ENCODE measurements at places on chromosomes 11 and 22. TPM values are rescaled to one million over a fixed set of nuclear protein-coding genes. Genes with fewer than 3 reads are reported as not detected.

GRCh38 chr11:72635309-72635915 lies 38.8 kb downstream of the PDE2A start:
- no peaks in the 10 kb centered on the region for H3K27me3 ChIP-seq
- DNase-seq: no peak
- no peak overlapping the region for H3K4me3 ChIP-seq
- peaks cover 48% of the 10 kb centered on the region for H3K4me1 ChIP-seq
- no peak overlapping the region for H3K27ac ChIP-seq
- no peaks in the 10 kb centered on the region for H3K36me3 ChIP-seq

APOL5 gene
- not detected for total RNA-seq

DNA sequence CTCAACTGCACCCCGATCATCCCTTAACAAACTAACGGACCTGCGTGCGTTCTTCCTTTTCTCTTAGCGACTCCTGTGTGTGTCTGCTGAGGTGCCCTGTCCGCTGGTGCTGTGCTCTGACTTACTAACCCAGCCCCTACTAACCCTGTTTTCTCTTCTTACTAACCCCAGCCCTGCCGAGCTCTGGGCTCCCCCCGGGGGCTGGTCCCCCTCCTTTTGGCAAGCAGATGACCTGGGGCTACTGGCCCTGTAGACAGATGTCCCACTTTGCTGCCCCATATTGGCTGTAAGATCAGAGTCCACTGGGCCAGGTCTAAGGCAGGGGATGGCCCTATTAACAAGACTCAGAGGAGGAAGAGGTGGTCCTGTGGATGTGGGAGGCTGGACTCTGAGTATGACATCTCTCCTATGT lies 14.7 kb downstream of the MIAT start:
- peak overlapping the region; percentile 93 for H3K27ac ChIP-seq
- no peaks in the 10 kb centered on the region for H3K27me3 ChIP-seq
- no peak for DNase-seq
- H3K4me3 ChIP-seq: no peak overlapping the region
- no peaks in the 10 kb centered on the region for H3K36me3 ChIP-seq

GRCh38 chr22:42770941-42771647 lies 50.4 kb upstream of the A4GALT start:
- no peaks in the 10 kb centered on the region for H3K27me3 ChIP-seq
- no peaks in the 10 kb centered on the region for H3K36me3 ChIP-seq
- no peak overlapping the region for H3K27ac ChIP-seq
- H3K4me3 ChIP-seq: no peak overlapping the region

SMTNL1 gene
- not detected for total RNA-seq

GRCh38 chr11:47448566-47449427 lies at the start of gene RAPSN:
RAPSN (minus strand) TSS chr11:47449136; CDS start chr11:47448964, 172 bp downstream.
- no peak within 1 kb of the TSS for H3K4me3 ChIP-seq
- H3K4me1 ChIP-seq: no peaks in the 10 kb centered on the region
- peaks cover 2% of the 10 kb centered on the region for H3K36me3 ChIP-seq

- no peak overlapping the region for H3K4me3 ChIP-seq
- no peaks in the 10 kb centered on the region for H3K27me3 ChIP-seq
- H3K27ac ChIP-seq: no peak overlapping the region
- H3K4me1 ChIP-seq: no peaks in the 10 kb centered on the region
Measured at GRCh38 chr11:68302670-68303069, 9.7 kb upstream of the LRP5 start.

DNA sequence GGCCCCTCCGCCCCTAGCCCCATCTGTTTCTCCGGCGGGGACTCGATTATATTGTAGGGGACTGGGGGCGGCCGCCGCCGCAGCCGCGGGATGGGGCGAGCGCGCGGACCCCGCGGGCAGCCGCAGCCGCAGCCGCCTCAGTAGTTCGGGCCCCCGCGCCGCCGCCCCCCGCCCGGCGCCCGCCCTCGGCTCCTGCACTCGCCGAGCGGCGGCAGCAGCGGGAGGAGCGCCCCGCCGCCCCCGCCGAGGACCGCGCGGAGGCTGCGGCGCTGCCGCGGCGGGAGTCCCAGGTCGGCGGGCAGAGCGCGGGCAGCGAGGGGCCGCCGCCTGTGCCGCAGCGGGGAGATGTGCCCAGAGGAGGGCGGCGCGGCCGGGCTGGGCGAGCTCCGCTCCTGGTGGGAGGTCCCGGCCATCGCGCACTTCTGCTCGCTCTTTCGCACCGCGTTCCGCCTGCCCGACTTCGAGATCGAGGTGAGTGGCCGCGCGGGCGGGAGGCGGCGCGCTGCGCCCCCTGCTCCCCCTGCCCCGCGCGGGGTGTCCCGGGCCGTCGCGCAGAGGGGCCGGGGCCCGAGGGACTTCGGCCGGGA lies at the start of gene CECR2:
Gene CECR2, plus strand, starts transcription at position 22 of the 587 bp plus-strand sequence. Its CDS starts 324 bp downstream, at position 346.
- H3K27ac ChIP-seq: no peak within 1 kb of the TSS
- DNase-seq: no peak
- H3K4me3 ChIP-seq: no peak within 1 kb of the TSS
- no peaks in the 10 kb centered on the region for H3K36me3 ChIP-seq
- peaks cover 13% of the 10 kb centered on the region for H3K4me1 ChIP-seq

GRCh38 chr11:101441747-101442146 lies 142.1 kb downstream of the TRPC6 start:
- no peak for DNase-seq
- no peak overlapping the region for H3K27ac ChIP-seq
- no peaks in the 10 kb centered on the region for H3K27me3 ChIP-seq
- no peaks in the 10 kb centered on the region for H3K4me1 ChIP-seq
- H3K36me3 ChIP-seq: no peaks in the 10 kb centered on the region

DNA sequence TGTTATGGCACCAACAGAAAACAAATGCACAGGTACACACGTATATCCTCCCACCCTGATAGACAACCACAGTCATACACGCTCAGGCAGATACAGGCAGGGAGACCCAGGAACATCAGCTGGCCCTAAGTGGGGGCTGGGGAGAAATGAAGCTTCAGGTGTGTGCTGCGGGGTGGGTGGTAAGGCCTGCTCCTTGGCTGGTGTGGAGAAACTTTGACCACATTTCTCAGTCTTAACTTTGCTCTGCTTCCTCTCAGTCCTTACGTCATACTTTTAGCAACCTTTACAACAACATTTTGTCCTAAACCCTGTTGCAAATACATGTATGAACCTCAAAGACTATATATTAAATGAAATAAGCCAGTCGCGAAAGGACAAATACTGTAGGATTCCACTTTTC lies 6.7 kb upstream of the ANAPC15 start:
- H3K27me3 ChIP-seq: peaks cover 2% of the 10 kb centered on the region
- no peak overlapping the region for H3K27ac ChIP-seq
- H3K36me3 ChIP-seq: no peaks in the 10 kb centered on the region
- no peak for DNase-seq
- no peaks in the 10 kb centered on the region for H3K4me1 ChIP-seq
- H3K4me3 ChIP-seq: no peak overlapping the region

DNA sequence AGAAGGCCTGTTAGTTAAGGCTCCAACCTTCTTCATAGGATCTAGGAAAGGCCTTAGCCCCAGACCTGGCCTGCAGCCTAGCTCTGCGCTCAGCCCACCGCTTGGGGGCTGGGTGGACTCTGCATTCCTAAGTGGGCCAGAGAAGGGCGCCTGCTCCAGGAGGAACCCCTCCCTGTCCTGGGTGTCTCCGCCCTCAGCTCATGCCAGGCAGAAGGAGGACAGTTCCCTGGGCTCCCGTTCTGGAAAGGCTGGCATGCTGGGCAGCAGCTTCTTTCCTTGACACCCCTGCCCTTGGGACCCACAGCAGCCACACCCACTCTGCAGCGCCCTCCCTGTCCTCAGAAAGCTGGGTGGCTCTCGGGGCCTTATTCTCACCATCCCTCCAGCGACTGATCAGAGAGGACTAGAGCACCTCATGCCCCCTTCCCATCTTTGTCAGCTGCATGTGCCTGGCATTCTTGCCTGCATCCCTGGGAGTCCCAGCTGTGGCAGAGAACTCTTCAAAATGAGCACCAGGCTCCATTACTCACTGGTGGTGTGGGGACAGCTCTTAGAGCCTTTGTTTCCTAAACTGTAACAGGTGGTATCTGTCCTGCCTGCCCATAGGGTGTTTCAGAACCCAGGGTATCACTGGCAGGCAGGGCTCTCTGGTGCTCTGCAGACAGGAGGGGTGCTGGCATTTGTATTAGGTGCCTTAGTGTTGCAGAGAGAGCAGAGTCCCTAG lies 20.3 kb upstream of the MYRF start:
- H3K36me3 ChIP-seq: no peaks in the 10 kb centered on the region
- no peak for DNase-seq
- H3K27ac ChIP-seq: no peak overlapping the region
- H3K4me1 ChIP-seq: no peaks in the 10 kb centered on the region

DNA sequence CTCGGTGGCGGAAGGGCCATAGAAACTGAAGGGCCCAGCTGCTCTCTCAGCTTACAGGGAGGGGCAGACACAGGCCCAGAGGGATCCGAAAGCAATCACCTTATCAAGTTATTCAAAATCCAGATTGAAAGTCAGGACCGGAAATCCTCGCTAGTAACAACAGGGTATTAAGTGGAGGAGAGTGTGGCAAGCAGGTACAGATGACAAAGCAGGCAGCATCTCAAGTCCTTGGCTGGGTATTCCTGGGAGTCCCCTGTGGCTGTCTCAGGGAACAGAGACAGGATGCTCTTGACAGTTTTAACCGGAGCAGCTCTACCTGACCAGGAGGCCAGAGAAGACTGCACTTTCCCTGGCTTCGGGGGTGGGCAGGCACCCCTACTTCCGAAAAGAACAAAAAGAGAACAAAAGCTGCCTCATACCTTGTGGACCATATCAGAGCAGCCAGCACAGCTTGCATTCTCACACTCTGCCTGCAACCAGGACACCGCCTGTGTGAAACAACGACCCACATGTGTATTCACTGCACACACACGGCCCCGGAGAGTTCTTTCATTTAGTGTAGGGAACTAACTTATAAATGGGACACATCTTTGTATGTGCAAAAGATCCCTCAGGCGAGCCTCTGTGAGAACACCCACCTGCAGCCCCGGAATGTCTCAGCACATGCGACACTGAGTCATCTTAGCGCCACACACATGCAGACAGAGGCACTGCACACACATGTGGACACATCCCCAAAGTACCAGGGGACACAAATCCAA lies 78.3 kb downstream of the MICAL3 start:
- no peak for DNase-seq
- no peak overlapping the region for H3K4me3 ChIP-seq
- peaks cover 12% of the 10 kb centered on the region for H3K4me1 ChIP-seq
- no peak overlapping the region for H3K27ac ChIP-seq
- no peaks in the 10 kb centered on the region for H3K36me3 ChIP-seq

DNA sequence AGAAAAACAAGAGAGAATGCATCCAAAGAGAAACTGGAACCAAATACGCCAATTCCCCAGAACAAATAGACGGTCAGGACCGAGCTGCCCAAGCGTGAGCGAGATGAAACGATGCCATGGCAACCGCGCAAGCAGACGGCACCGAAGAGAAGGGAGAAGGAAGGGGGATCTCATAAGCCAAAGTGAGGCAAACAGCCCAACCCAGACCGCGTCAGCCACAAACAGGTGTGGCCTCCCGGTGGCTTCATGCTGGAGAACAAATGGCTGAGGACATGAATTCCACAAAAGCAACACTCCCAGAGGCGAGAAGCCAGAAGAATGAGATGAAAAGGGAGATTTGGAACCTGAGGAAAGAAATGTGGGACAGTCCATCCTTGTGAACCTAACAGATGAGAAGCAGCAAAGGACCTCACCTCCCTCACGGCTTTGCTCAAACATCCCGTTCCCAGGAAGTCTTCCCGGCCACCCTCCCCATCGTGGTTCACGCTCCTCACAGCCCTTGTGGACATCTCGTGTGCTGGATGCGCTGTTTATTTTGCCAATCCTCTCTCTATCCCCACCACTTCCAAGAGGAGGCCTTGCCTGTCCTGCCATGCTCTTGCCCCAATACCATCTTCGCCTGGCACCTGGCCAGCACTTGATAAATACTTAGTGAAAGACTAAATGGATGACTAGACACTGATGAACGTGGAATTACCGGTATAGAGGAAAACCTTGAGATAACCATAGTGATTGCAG lies 89.1 kb upstream of the RTL6 start:
- H3K27me3 ChIP-seq: peaks cover 2% of the 10 kb centered on the region
- no peaks in the 10 kb centered on the region for H3K4me1 ChIP-seq
- no peak overlapping the region for H3K4me3 ChIP-seq
- no peak for DNase-seq

ELF5 gene
- total RNA-seq: not detected

UPK2 gene
- total RNA-seq: not detected

YPEL4 gene
- 0.30 TPM for total RNA-seq

- H3K4me1 ChIP-seq: no peaks in the 10 kb centered on the region
- H3K27ac ChIP-seq: no peak overlapping the region
- H3K4me3 ChIP-seq: no peak overlapping the region
- peaks cover 16% of the 10 kb centered on the region for H3K36me3 ChIP-seq
Measured at GRCh38 chr11:47317064-47317828, 35.3 kb downstream of the MYBPC3 start.

GAB4 gene
- not detected for total RNA-seq

- H3K27me3 ChIP-seq: no peaks in the 10 kb centered on the region
- H3K4me3 ChIP-seq: no peak overlapping the region
- H3K36me3 ChIP-seq: no peaks in the 10 kb centered on the region
Measured at GRCh38 chr11:24421766-24422165, 75.1 kb upstream of the LUZP2 start.

Data from endothelial cell of umbilical vein (primary cell).